Chondrocyte (in vitro differentiated cells): ENCODE measurements at places on chromosomes 6 and 20. TPM values are rescaled to one million over a fixed set of nuclear protein-coding genes. Genes with fewer than 3 reads are reported as not detected.

GRCh38 chr20:53903652-53903987 is 166.8 kb downstream of the BCAS1 start:
- DNase-seq = no peak
- H3K4me3 ChIP-seq = no peak overlapping the region
- H3K27me3 ChIP-seq = no peaks in the 10 kb centered on the region
- no peak overlapping the region for H3K27ac ChIP-seq

ASIP gene
- total RNA-seq = not detected in 3 replicates

DNA sequence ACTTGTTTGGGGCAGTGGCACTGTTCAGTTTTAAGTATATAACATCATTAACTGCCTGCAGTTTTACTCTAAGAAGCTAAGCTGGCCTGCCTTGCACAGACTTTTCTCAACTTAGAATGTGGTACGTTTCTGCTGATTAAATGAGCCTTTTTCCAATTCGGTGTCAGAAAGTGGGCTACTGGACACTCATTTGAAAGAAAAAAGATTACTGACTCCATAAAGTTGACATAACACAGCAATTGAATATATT is 2.1 kb downstream of the ZMYND8 start:
- no peaks in the 10 kb centered on the region for H3K4me1 ChIP-seq
- H3K4me3 ChIP-seq = peak overlapping the region; percentile 54
- H3K36me3 ChIP-seq = no peaks in the 10 kb centered on the region

DNA sequence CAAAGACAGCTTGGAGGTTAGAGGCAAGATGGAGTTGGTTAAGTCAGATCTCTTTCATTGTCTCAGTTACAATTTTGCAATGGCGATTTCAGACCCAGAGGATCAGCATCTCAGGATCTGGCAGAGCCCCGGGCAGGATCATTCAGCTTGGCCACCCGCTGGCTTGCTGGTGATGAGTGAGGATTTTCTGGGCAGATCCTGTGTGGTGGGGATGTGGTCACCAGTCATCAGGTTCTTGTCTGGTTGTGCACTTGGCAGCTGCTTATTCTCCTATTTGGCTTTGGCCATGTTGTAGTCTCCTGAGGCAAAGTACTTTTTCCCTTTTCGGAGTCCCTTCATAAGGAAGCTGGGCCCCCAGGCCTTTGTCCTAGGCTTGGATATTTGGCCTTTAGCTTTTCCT is 953.9 kb downstream of the KIF16B start:
- H3K36me3 ChIP-seq = no peaks in the 10 kb centered on the region
- no peak overlapping the region for H3K4me3 ChIP-seq
- H3K27ac ChIP-seq = no peak overlapping the region
- peaks cover 4% of the 10 kb centered on the region for H3K4me1 ChIP-seq

- H3K4me3 ChIP-seq = no peak overlapping the region
- peak overlapping the region; percentile 76 for H3K27ac ChIP-seq
- DNase-seq = no peak
- H3K36me3 ChIP-seq = peaks cover 1% of the 10 kb centered on the region
- no peaks in the 10 kb centered on the region for H3K27me3 ChIP-seq
- peaks cover 20% of the 10 kb centered on the region for H3K4me1 ChIP-seq
These were observed 34.1 kb downstream of the CEBPB start for GRCh38 chr20:50224531-50225255.

GRCh38 chr6:287489-287860 is 4.8 kb upstream of the DUSP22 start:
- H3K4me3 ChIP-seq = no peak overlapping the region
- no peak for DNase-seq
- H3K27ac ChIP-seq = no peak overlapping the region
- peaks cover 7% of the 10 kb centered on the region for H3K4me1 ChIP-seq

CYP21A2 gene
- 0.30 to 0.68 TPM (median 0.41 TPM) in 3 replicates for total RNA-seq

DNA sequence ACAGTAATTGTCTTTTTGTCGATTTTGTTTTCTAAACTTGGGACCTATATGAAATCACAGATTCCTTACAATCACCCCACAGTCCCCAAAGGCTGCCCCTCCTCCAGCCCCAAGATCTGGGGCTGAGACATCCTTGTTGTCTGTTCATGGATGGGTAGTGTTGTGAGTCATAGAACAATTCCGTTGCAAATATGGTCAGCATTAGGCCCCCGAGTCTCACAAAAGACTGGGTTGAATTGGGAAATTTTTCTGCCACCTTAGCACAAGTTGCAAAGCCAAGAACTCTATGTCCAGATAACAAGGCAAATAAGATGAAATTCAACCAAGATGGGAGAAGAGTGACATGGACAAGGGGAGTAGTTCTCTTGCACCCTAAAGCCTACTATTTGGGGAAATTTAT is 10.5 kb upstream of the TAB2 start:
- no peaks in the 10 kb centered on the region for H3K36me3 ChIP-seq
- H3K4me1 ChIP-seq = peaks cover 10% of the 10 kb centered on the region
- no peak overlapping the region for H3K27ac ChIP-seq
- H3K4me3 ChIP-seq = no peak overlapping the region
- no peak for DNase-seq
- no peaks in the 10 kb centered on the region for H3K27me3 ChIP-seq
